SIG-M5 (cell line): ENCODE measurements at places on chromosomes 4 and X.

- DNase-seq: no peak
Measured at GRCh38 chrX:106069048-106069447, 30.5 kb upstream of the SERPINA7 start.

- no peak for DNase-seq
Measured at GRCh38 chr4:78720994-78721677, 55.0 kb upstream of the BMP2K start.

DNA sequence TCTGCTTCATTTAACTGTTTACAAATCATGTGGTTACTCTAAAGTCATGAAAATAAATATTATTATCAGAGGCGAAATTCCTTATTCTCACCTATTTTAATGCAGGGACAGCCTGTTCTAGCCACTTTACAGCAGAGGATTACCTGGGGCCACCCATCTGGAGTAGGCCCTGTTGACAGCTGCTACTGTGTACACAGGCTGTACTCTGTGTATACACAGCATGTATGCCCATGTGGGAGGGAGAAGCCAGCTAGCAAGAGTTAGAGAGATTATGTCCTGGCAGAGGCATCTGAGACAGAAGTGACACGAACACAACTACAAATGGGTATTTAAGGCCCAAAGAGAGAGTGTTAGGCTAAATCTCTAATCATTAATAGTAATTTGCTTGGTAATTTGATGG is 62.1 kb downstream of the GPRIN3 start:
- DNase-seq: no peak

GRCh38 chr4:38002451-38003071 is 42.4 kb downstream of the PTTG2 start:
- no peak for DNase-seq

- no peak for DNase-seq
Measured at GRCh38 chr4:3744232-3744631, 22.0 kb upstream of the ADRA2C start.

GRCh38 chr4:141395246-141395830 is 174.6 kb downstream of the ZNF330 start:
- DNase-seq: no peak

- no peak for DNase-seq
Measured at GRCh38 chr4:55075823-55076716, 49.3 kb downstream of the KDR start.

GRCh38 chr4:99979872-99980271 is 29.8 kb upstream of the H2AZ1 start:
- no peak for DNase-seq

DNA sequence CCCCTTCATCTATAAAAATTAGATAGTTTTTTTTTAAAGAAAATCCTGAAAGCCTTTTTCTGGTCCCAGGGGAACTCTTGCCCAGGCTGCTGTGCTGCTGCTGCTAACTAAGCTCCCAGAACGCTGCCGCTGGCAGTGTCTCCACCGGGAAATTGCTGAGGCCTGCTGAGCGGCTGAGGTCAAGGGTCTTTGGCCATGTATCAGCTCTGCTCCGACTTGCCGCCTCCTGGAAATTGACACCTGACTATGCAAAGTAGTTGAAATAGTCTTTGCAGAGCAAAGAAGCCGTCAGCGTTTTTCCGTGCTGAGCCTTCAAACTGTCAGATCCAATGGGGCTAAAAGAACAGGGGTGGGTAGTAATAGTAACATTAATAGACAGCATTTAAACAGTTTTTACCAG is 839 bp downstream of the QDPR start:
- no peak for DNase-seq

GRCh38 chr4:183408796-183409195 is 35.6 kb upstream of the CDKN2AIP start:
- DNase-seq: no peak

DNA sequence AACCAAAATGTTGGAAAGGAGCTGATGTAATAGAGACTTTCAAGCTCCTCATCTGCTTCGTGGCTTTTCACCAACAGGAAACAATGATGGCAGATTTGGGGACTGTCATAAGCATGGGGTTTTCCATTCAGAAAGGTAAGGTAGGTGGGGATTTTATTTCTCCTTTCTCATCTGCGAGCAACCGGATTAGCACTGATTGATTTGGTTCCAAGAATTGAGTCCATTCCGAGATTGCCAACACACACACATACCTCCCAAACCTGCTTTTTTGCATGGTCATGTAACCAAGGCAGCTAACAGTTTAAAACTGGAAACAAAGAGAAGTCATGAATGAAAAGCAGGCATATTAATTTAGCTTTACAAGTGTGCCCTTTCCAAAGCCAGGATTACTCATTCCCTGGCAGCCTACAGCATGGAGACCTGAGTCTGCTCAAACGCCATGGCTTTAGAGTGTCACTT is 63.0 kb upstream of the LNX1 start:
- DNase-seq: no peak

- no peak for DNase-seq
Measured at GRCh38 chr4:141425124-141425523, 204.4 kb downstream of the ZNF330 start.

GRCh38 chrX:74613370-74614092 is 893 bp downstream of the RLIM start:
- DNase-seq: peak; percentile 0

GRCh38 chrX:107699616-107700015 is 71.3 kb downstream of the PRPS1 start:
- no peak for DNase-seq

DNA sequence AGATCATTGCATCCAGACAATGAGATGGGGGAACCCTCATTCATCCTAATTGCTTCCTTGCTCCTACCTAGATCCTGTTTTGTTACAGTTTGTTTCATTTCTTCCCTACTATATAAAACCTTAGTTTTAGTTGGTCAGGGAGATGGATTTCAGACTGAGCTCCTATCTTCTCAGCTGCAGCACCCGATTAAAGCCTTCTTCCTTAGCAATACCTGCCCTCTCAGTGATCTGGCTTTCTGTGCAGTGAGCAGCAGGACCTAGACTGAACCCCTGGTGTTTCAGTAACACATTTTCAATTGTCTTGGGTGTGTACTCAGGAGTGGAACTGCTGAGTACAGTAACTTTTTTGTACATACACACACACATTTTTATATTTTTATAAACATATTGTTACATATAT is 187.4 kb downstream of the APBB2 start:
- no peak for DNase-seq

DNA sequence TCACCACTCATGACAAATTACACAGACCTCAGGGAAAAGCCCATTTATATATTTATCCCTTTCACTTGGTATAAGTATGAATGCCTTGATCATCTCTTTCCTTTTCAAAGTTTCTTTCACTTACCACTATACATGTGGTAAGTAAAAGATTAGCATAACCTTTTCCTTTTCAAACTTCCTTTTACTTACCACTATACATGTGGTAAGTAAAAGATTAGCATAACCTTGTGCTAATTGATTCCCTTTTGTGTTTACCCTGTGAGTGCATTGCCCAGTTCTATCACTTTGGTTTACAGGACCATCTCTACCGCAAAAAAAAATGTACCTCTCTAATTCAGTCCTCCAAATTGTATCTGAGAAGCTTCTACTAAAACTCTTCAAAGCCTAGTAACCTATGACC is 32.7 kb upstream of the TCEANC start:
- DNase-seq: no peak

GRCh38 chr4:150325872-150326271 is 247.6 kb downstream of the DCLK2 start:
- DNase-seq: no peak

- no peak for DNase-seq
Measured at GRCh38 chrX:107827852-107828251, 2.2 kb downstream of the MID2 start.

DNA sequence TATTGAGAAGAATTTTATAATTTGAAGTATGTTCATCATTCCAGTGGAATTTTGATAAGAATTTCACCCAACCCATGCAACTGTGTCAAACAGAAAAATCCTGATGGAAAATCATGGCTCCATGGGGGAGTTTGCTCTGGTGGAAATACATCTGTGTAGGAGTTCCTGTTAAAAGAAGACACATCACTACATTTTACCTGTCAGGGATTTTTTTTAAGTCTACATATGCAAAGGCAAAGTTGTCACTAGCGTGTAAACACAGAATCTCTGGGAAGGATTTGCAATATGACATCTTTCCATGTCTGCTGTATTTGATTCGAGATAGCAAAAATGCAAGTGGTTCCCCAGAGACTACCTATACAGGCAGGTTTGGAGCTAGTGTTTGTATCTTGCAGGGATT is 581.0 kb downstream of the KCNIP4 start:
- DNase-seq: no peak

GRCh38 chrX:45449982-45450381 is 249.3 kb upstream of the DIPK2B start:
- no peak for DNase-seq

DNA sequence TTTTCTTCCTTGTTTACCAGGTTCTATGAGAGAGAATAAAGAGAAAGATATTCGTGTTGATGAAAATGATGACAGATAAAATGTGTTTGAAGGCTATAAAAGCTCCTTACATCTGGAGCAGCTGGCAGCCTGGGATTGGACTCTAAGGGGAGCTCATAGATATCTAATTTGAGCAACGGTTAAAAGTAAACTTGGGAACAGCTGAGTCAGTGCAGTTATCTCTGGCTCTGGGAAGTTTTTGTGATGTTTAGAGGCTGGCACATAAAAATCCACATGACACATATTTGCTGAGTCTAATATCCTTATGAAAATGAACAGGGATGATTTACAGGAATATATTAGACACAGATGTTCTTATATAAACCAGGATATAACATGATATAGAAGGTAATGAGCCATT is 331.8 kb upstream of the TENM3 start:
- no peak for DNase-seq

DNA sequence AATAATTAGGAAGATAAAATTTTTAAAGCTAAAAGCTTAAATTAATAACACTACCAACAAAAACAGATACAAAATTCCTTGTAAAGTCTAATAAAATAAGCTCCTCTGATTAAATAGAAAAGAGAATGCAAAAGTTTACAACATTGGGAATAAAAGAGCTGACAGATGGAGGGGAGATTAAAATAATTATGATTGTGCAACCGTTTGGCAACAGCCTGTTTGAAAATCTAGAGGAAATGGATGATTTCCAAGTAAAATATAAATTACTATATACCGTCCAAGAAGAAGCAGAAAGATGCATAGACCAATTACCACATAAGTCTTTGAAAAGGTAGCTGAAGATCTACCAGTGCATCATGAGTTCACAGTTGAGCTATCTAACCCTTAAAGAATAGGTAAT is 46.4 kb upstream of the VBP1 start:
- DNase-seq: no peak

- no peak for DNase-seq
Measured at GRCh38 chrX:67721321-67721720, 177.5 kb downstream of the AR start.

- no peak for DNase-seq
Measured at GRCh38 chr4:122331195-122331594, 47.6 kb upstream of the ADAD1 start.

- no peak for DNase-seq
Measured at GRCh38 chr4:100162027-100162685, 28.1 kb downstream of the DDIT4L start.

- no peak for DNase-seq
Measured at GRCh38 chr4:11106190-11106589, 322.5 kb downstream of the HS3ST1 start.

DNA sequence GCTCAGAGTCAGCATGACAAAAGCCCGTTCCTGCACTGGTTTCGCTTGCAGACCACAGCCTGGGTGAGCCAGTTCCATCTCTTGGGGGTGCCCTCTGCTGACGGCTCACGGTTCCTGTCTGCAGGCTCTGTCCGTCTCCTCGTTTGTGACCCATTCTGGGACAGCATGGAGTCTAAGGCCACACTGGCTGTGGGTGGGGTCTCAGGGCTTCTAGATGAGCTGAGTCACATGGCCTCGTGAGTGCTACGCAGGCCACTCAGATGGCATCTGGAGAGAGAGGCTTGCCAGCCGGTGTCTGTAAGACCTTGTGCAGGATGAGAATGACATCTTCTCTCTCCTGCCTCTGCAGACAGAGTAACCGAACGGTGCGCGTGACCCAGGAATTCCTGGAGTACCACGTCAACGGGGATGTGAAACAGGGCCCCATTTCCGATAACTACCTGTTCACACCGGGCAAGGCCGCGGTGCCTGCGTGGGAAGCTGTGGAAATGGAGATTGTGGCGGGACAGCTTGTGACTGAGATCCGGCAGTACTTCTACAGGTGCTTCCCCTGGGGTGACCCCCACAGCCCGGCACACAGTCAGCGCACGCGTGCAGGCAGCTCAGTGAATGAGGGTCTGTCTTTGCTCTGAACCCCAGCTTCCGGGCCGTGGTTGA is 31.6 kb upstream of the MRFAP1 start:
- no peak for DNase-seq

- no peak for DNase-seq
Measured at GRCh38 chr4:127416115-127416514, 216.6 kb upstream of the INTU start.

GRCh38 chr4:84582988-84583875 is at the start of gene CDS1:
TSS of gene CDS1 (plus strand) at chr4:84583127. CDS start at chr4:84583402, 275 bp downstream.
- no peak for DNase-seq

DNA sequence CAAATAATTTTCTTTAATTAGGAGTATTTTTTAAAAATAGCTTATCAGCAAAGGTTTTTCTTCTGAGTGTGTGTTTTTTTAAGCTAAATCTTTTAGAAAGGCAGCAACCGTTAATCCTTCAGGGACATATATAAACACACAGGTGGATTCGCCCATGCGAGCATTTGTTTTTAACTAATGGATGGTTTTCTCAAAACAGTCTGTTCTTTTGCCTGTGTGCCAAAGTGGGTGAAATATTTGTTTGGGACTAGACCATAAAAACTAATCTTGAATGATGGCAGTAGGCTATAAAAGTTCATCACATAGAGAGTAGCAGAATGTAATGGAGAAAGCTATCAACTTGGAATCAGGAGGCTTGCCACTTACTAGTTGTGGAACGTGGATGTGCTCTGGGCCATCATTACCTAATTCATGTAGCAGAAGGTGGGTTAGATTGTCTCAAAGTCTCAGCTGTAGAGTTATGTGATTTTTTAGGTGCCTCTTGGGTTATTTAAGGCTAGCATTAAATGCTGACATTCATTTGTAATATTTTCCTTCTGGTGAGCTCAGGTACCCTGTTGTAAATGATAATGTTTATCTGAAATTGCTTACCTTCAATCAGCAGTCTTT is 7.4 kb upstream of the TAPT1 start:
- no peak for DNase-seq

GRCh38 chr4:14178421-14178820 is 550.9 kb upstream of the BOD1L1 start:
- DNase-seq: no peak

DNA sequence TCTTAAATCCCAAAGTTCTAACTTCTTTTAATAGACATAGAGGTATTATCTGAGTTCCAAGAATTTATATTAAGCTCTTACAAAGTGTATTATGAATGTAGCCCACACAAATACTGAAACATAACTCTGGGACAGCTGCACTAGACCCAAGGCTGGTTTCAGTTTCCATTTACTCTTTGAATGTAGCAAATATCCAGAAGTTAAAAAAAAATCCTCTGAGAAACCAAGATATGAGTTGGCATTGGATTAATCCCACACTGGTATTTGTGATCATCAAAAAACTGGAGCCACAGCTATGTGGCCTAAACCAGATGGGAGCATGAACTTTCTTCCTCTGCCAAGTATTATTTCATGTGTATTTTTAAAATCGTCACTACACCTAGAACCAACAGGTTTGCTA is 23.6 kb upstream of the SMPX start:
- DNase-seq: no peak
